NCI-H2171 treated with DMSO at 0.1 percent for 48 hours (cell line): ENCODE measurements at places on chromosomes 7 and 10.

DNA sequence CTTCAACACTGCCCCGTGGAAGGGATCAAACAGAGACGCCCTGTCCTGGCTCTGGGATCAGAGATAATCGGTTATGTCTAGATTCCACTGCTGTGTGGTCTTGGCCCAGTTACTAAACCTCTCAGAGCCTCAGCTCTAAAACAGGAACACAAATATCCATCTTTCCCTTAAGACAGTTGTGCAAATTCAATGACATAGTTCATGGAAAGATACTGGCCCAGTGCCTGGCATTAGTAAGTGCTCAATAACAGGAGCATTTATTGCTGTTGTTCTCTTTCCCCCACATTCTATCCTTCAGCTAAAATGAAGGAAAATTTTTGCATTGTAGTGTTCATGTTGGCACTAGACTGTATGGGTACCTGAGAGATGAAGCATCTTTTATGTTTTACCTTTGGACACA is 58.6 kb downstream of the TACC2 start:
- no peak for DNase-seq

DNA sequence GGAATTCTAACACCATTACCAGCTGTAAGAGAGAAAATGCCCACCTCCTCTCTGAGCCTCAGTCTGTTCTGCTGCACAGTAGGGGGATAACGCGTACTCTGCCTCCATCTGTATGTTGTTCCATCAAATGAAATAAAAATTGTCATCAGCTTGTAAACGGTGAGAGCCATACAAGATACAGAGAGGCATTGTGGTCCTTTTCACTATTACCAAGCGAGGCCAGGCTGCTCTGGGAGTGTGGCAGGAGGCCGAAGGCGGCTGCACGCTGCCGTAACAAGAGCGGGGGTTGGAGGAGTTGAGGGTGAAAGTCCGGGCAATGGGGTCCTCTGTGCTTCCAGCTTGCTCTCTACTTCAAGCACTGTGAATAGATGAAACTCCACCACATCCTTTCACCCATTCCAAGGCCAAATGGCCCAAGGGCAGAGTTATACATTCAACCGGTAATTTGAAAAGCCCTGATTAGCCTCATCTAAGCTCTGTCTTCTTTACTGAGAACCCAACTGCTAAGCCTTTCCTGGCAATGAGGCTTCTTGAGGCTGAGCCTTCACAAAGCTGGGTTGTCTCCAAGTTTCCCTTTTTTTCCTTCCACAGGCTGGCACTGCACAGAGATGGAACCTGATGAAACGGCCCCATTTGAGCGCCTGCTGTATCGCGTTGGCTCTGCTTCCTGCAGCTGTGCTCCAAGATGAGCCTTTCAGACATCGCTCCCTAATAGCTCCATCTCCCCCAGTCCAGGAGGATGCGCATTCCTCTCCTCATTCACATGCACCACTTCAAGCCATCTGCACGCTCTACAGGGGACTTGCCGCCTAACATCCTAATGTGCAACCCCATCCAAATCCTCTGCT is 47.2 kb downstream of the PYROXD2 start:
- peak; percentile 4 for DNase-seq

GRCh38 chr10:92619368-92619767 is 26.4 kb downstream of the KIF11 start:
- no peak for DNase-seq

DNA sequence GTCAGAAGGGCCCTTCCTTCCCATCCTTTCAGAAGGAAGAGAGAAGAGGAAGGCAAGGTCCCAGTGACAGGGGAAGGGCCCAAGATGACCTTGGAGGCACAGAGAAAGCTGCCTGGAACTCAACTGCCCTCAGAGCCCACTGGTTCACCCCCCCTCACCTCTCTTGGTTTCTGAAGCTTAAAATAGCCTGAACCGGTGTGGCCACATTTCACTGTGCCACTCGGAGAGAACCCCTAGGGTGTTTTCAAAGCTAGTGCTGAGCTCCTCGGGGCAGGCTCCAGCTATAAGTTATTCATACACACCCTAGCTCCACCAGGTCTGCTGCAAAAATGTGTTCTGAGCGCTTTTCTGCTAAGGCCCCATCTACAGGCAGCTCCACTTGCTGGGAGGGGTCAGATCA is 60.9 kb upstream of the ADRB1 start:
- no peak for DNase-seq

DNA sequence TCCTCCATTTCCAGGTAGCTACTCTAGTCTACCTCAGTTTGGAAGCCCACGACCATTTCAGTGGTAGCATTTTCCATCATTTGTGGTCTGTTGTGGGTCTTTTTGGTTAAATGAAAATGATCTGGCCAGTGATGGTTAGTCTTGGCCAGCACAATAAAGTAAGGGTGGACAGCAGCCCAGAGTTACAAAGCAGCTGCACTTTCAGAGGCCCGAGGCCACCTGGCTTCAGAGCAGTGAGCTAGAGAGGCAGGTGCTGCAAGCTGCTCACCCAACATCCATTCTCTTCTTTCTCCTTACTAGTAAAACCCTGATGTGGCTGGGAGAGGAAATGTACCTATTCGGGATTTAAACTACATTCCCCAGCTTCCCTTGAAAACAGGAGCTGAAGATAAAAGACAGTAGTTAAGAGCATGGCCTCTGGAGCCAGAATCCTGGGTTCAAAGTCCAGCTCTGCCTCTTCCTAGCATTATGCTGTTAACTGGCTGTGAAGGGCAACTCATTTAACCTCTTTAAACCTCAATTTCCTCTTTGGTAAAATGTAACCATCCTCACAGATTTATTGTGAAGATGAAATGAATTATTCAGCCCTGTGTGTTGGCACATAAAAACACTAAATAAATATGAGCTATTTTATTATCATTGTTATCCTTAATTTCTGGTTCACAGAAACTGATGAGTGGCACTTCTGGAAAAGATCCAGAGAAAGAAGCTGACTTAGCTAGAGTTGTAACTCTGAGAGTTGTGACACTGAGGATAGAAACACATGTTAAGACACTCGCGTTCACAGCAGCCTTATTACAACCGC is 517.4 kb downstream of the PARD3 start:
- no peak for DNase-seq

DNA sequence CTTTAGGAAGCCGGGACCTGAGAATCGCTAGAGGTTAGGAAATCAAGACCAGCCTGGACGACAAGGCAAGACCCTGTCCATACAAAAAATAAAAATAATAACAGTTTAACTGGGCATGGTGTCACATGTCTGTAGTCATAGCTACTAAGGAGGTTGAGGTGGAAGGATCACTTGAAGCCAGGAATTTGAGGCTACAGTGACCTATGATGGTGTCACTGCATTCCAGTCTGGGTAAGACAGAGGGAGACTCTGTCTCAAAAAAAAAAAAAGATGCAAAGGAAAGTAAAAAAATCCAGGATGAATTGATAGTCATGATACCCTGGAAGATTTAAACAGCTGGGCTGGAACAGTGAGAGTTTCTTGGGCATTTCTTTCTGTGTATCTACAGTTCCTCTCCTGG is 463.2 kb downstream of the GALNT17 start:
- DNase-seq, result no peak
